Naive B cell (primary cell): ENCODE measurements at places on chromosomes 1 and 21.

GRCh38 chr1:156073740-156074139 lies 8.5 kb downstream of the MEX3A start:
- DNase-seq, result no peak

- no peak for DNase-seq
Observed at GRCh38 chr1:117544509-117545109, 61.2 kb upstream of the TENT5C start.

- no peak for DNase-seq
Observed at GRCh38 chr1:51190961-51191360, 45.1 kb upstream of the RNF11 start.

DNA sequence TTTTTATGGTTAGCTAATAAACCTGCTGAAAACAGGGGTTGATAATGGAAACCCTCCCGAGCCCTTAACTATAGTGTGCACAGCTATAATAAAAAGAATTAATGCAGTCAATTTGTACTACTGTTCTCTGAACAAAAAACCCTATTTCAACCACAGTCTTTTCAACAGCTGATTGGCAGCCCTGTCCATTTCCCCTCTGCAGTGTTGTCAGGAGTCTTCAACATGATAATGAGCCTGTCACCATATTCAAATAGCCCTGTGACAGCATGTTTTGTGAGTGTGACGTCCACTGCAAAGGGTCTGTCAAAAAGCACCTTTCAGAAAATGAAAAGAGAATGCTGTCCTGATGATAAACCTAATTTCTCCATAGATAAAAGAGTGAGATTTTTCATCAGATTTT lies 92.7 kb downstream of the ESRRG start:
- DNase-seq, result no peak

DNA sequence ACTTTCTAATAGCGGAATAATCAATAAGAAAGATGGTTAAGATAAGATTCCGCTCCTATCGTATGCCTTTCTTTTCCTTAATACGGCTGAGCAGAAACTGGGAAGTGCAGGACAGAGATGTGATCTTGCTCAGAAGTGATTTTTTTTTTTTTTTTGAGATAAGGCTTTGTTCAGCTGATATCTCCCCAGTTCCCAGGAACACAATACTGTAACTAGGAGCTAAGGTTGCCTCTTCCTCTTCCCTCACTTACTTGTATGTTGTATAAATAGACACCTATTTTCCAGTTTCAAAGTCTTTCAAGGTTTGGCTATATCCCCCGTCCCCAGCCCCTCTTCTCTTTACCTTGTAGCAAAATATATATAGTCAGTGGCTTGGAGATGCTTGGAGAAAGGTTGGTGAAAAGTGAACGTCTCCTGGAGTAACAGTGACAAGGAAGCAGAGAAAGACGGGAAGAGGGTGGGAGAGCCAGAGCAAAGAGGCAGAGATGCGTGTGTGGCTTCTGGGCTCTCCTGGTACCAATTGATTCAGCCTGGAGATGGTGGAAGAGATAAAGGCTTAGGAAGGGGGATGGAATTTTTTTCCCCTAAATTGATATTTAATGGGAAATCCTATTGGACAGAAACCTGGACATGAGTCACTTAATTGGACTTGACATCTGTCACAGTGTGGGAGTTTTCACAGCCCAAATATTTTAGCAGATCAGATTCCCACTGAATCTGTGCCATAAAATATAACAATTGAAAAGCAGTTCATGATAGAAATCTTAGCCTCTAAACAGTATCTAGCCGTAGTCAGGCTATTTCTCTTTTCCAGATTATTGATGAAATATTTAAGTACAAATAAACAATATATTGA lies at the start of gene NHLH2:
NHLH2 (minus strand) TSS at position 522 of the 856 bp plus-strand sequence. CDS start 2,754 bp downstream, outside the sequence.
- no peak for DNase-seq

- DNase-seq, result no peak
Observed at GRCh38 chr1:23701996-23702395, 10.4 kb downstream of the RPL11 start.

- no peak for DNase-seq
Observed at GRCh38 chr21:38417726-38418125, 80.6 kb downstream of the ERG start.
